ENCODE measurements at places on chromosomes 6 and 20.
A peak's percentile ranks its signal among the peaks of the same experiment; 100 is the strongest.

GRCh38 chr6:57182017-57182432 lies 9.9 kb downstream of the BAG2 start:
- DNase-seq: no peak

GRCh38 chr20:25382704-25383370 lies 7.8 kb downstream of the ABHD12 start:
- no peak for DNase-seq

- DNase-seq: no peak
Measured at GRCh38 chr20:33667245-33667675, 517 bp downstream of the ACTL10 start.

GRCh38 chr6:33595001-33595846 lies 15.1 kb upstream of the BAK1 start:
- no peak for DNase-seq

DNA sequence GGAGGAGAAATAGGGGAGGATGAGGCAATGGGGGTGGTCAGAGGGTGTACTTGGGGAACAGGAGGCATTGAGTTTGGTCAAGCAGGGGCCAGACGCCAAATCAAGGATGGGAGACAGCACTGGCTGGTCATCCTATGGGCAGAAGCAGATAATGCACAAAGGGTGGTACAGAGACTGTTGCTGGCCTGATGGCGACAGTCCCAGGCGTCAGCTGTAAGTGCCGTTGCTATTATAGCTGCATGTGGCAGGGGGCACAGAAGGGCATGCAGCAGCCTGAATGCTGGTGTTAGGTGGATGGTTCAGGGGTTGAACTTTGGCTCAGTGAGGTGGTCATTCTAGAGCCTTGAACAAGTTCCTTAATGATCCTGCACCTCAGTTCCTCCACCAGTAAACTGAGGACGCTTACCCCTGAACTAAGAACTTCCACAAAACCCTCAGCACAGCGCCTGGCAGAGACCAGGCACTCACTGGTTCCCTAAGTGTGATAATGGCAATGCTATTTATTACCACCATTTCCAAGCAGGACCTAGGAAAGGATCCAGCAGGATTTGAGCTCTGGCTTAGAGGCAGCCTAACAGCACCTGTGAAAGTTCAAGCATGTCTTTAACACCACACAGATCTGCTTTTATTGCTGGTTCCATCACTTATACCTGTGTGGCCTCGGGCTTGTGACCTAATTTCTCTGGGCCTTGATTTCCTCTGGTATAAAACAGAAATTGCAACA lies 162.7 kb downstream of the INSM1 start:
- no peak for DNase-seq

DNA sequence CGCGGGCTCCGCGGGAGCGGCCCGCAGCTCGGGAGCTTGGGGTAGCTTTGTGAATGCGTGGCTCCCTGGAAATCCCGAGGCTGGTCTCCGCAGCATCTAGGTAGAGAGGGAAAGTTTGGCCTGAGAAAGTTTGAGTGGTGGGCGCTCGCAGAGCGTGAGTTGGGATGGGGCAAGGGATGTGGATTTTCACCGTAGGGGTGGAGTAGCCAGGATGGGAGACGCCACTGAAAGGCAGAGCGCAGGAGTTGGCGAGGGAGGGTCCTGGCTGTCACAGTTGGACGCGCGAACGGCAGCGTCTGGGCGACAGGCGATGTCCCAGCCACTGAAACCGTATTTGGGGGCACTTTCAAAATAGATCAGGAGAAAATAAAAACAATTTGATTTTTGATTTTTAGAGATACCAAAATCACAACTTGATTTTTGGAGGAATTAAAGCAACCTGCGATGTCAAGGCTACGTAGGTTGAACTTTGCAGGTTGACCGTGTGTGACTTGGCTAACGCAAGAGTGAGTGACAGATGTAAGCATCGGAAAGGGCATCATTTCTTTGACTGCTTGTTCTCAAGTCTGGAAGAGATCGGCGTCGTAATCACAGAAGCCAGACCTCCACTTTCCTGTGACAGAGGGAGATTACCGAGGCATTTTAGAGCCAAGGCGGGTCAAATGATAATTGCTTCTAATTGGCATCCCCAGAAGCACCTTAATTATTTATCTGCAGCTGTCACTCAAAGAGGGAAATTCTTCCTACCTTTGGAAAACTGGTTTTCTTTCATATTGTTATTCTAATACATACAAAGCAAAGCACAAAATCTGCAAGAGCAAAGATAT lies 646 bp downstream of the HEY2 start:
- DNase-seq: no peak

DNA sequence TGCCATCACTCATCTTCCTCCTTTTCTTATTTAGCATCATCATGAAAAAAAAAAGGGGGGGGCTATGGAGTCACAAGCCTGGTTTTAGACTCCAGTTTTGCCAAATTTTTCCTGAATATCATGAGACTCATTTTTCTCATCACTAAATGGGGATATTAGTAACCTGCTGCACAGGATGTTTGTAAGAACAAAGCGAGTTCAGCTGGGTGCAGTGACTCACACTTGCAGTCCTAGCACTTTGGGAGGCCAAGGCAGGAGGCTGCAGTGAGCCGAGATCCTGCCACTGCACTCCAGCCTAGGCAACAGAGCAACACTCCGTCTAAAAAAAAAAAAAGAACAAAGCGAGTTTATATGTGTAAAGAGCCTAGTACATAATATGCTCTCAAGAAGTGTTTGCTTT lies 82.8 kb downstream of the TFAP2A start:
- DNase-seq: peak; percentile 42

GRCh38 chr6:157494132-157494710 lies 113.2 kb downstream of the ZDHHC14 start:
- DNase-seq: no peak

DNA sequence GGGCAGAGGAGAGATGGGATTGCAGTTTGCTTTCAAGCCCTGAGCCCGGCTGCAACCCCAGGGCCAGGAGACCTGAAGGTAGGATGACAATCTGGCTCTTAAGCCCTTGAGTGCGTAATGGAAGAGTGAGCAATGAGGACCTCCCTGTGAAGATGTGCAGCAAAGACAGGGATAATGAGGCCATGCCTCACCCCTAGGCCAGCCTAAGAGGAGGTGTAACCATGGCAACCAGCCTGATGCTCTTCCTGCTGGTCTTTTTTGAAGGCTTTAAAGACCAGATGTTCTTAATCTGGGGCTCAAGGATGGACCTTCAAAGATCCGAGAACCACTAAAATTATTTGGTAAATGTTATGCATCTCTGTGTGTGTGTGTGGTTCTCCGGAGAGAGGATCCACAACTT lies 8.2 kb downstream of the ARHGAP40 start:
- DNase-seq: no peak

GRCh38 chr6:138507977-138508675 lies 8.8 kb upstream of the NHSL1 start:
- DNase-seq: no peak

GRCh38 chr6:129508477-129509145 lies 201.4 kb downstream of the ARHGAP18 start:
- no peak for DNase-seq

GRCh38 chr6:47242483-47243386 lies 67.0 kb downstream of the TNFRSF21 start:
- peak; percentile 94 for DNase-seq

All from epithelial cell of esophagus (primary cell).